ENCODE measurements at places on chromosomes 7 and 10. TPM values are rescaled to one million over a fixed set of nuclear protein-coding genes. Genes with fewer than 3 reads are reported as not detected.
A peak's percentile ranks its signal among the peaks of the same experiment; 100 is the strongest.

GRCh38 chr10:10803278-10803677 is 214.4 kb upstream of the CELF2 start:
- no peak for DNase-seq

The GET4 gene
- 45.8 TPM for total RNA-seq

DNA sequence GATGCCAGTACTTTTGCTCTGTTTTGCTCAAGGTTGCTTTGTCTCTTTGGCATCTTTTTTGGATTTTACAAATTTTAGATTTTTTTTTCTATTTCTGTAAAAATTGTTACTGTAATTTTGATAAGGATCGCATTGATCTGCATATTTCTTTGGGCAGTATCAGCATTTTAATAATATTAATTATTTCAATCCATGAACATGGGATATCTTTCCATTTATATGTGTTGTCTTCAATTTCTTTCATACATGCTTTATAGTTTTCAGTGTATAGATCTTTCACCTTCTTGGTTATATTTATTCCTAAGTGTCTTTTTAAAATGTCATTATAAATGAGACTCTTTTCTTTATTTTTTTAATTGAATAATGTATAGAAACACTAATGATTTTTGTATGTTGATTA is 301.6 kb upstream of the SEMA3D start:
- DNase-seq: no peak

The SUFU gene
- total RNA-seq: 1.8 TPM

GRCh38 chr10:8045726-8046494 is 8.6 kb upstream of the GATA3 start:
- no peak for DNase-seq

DNA sequence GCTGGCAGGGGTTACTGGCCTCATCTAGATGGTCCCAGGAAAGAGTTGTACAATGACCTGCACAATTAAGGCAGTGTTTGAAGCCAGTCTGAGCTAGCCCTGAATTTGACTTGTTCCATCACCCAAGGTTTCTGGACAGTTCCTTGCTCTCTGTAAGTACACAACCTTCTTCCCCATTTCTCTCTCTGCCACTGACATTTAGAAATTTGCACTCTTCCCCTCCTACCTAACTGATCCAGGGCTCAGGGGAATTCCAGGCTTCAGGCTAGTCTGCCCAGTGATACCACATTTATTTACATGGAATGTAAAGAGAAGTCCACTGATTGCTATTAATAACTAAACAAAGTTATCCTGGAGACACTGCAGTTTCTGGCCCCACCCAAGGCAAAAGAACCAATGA is 139.0 kb upstream of the GPR26 start:
- no peak for DNase-seq

GRCh38 chr7:101663747-101664146 is 34.7 kb upstream of the MYL10 start:
- DNase-seq: no peak

- no peak for DNase-seq
These were observed 55.7 kb upstream of the MGMT start for GRCh38 chr10:129411393-129411705.

The PLEKHS1 gene
- not detected for total RNA-seq

The OPALIN gene
- total RNA-seq: not detected

- DNase-seq: no peak
These were observed 72.6 kb downstream of the PARP12 start for GRCh38 chr7:139990142-139990535.

- DNase-seq: no peak
These were observed 25.9 kb upstream of the PTPRZ1 start for GRCh38 chr7:121847041-121847440.

DNA sequence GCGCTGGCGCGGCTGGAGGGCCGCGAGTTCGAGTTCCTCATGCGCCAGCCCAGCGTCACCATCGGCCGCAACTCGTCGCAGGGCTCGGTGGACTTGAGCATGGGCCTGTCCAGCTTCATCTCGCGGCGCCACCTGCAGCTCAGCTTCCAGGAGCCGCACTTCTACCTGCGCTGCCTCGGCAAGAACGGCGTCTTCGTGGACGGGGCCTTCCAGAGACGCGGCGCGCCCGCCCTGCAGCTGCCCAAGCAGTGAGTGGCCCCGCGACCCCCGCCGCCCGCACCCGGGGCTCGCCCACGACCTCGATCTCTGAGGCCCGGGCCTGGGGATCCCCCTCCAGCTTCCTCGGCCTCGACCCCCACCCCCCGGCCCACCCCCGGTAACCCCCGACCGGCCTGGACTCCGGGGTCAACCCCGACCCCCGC is 537 bp downstream of the FOXK1 start:
- DNase-seq: peak; percentile 28

DNA sequence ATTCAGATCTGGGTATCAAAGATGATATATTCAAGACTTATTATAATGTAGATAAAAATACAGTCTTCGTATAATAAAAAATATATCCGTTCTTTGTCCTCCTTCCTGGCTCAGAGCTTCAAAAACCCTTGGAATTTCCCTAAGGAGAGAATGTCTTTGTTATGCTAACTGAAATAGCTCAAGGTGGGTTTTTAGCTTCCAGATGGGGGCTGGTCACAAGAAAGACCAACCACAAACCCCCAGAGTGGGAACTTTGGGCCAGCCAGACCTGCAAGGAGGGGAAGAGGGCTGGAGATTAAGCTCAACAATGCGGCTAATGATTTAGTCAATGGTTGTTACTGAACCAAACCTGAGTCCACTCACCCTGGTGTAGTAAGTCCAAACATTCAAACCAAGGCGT is 196.4 kb downstream of the SDHAF3 start:
- DNase-seq: no peak

DNA sequence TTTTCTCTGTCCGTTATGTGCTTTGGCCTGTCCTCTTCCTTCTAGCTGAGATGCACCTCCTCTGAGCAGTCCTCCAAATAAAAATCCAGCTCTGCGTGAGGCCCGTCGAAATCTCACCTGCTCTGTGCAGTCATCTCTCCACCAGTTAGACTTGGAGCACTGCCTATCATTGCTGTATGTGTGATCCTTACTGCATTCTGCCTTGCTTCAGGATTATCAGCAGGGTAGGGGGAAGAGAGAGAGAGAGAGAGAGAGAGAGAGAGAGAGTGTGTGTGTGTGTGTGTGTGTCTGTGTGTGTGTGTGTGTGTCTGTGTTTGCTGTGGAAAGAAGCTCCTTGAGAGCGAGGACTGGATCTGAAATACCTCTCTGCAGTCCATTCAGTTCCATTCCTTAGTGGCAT is 129.4 kb downstream of the CCNY start:
- DNase-seq: no peak

The OR9A4 gene
- not detected for total RNA-seq

DNA sequence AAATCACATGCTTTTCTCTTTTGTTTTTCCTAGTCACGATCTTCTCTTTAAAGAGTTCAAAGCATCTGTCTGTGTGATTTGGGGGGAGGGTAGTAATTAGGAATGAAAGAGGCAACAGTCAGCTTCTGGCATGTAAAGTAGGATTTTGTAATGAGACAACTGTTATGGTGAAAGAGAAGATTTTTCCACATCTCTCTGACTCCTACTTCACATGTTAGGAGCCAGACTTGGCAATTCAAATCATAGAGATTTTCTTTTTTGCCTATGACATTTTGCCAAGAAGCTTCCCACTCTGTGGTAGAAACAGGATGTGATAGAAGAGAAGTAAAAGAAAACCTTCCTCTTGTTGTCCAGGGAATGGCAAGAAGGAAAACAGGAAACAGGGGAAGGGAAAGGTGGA is 38.3 kb upstream of the KLHL7 start:
- DNase-seq: peak; percentile 46

- DNase-seq: no peak
These were observed 271.8 kb upstream of the NRG3 start for GRCh38 chr10:81603106-81603620.

- no peak for DNase-seq
These were observed 30.1 kb downstream of the DENND11 start for GRCh38 chr7:141671705-141672496.

The VDAC2 gene
- total RNA-seq: 134 TPM

DNA sequence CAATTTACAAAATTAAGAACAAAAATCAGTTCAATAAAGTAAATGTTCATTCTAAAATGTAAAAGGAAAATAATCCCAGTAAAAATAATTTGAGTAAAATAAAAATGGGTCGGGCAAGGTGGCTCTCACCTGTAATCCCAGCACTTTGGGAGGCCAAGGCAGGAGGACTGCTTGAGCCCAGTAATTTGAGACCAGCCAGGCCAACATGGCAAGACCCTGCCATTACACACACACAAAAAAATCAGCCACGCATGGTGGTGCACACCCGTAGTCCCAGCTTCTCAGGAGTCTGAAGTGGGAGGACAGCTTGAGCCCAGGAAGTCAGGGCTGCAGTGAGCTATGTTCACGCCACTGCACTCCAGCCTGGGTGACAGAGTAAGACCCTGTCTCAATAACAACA is 34.4 kb downstream of the CNOT4 start:
- DNase-seq: no peak

The MMRN2 gene
- 0.08 TPM for total RNA-seq

- no peak for DNase-seq
These were observed 494.9 kb upstream of the PODXL start for GRCh38 chr7:132051311-132051710.

The PKD2L1 gene
- total RNA-seq: not detected

- DNase-seq: no peak
These were observed 101.8 kb upstream of the ELMO1 start for GRCh38 chr7:37550426-37550825.

The PRKAR1B gene
- total RNA-seq: 13.9 TPM

DNA sequence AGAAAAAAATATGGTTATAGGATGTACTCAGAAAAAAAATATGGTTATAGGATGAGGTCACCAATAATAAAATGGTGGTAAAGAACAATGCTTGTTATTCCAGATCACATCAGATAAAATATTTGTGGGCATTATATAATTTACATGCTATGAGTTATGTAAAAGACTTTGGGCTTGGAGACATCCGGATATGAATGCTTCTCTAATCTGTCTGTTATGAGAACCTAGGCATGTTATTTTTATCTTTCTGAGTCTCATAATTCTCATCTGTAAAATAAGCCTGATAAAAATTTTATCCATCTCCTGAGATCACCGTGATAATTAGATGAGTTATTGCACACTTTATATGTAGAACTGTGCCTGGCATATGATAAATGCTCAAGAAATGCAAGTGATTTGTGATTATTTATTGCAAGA is 37.8 kb downstream of the DKK1 start:
- DNase-seq: no peak

GRCh38 chr7:1027242-1028043 is 16.9 kb upstream of the GPR146 start:
- no peak for DNase-seq

The ITIH2 gene
- total RNA-seq: not detected

The ABCB1 gene
- total RNA-seq: 3.2 TPM

GRCh38 chr7:116236020-116236630 is 25.8 kb downstream of the TES start:
- DNase-seq: peak; percentile 79

DNA sequence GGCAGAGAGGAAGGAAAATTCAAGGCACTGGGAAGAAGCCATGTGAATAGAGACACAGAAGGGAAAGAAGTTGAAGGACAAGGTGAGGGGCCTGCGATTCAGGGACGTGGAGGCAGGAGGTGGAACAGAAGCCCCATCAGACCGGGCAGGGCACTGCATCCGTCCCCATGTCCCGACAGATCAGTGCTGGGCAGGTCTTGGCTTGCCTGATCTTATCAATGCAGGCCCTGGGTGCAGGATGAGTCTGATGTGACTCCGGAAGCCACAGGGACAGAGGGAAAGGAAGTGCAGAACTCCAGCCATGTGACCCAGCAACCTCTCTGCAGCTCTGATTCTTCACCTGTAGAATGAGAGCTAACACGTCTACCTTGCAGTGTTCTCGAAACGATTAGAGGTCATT is 136.2 kb upstream of the CTBP2 start:
- no peak for DNase-seq

Measured in SK-MEL-5 (cell line).